ENCODE measurements at places on chromosomes 4 and X.

DNA sequence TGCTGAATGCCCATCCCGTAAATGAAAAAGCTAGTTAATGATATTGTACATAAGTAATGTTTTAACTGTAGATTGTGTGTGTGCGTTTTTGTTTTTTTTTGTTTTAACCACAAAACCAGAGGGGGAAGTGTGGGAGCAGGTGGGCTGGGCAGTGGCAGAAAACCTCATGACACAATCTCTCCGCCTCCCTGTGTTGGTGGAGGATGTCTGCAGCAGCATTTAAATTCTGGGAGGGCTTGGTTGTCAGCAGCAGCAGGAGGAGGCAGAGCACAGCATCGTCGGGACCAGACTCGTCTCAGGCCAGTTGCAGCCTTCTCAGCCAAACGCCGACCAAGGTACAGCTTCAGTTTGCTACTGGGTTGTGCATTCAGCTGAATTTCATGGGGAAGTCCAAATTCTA is at the start of gene SPP1:
TSS of gene SPP1 (plus strand) at position 249 of the 400 bp plus-strand sequence. CDS start 1,182 bp downstream, outside the sequence.
- DNase-seq: no peak

GRCh38 chrX:41480508-41481260 is 33.5 kb downstream of the NYX start:
- no peak for DNase-seq

DNA sequence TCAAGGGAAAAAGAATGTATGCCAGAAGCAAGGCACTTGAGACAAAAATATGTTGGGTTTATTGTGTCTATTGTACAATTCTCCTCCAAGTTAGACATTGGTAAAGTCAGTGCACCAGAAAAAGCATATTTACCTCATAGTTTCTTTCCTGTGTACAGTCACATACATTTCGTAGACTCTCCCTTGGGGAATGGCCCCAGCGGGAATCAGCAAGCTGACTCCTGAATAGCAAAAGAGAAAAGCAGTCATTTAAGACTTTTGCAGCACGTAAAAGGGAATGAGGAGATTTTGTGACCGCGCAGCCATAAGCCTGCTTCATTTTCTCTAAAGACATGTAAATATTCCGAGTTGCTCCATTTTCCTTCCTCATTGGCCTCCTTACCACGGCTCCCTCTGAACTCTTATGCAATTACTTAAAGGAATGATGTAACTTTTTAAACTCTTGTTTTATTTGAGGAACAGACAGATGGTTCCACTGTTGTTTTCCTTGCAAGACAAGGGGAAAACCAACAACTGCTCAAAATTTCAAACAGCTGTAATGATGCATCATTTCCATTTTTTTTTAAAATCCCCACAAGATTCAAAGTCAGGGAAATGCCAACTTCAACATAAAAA is 332.7 kb downstream of the UNC5C start:
- DNase-seq: no peak

DNA sequence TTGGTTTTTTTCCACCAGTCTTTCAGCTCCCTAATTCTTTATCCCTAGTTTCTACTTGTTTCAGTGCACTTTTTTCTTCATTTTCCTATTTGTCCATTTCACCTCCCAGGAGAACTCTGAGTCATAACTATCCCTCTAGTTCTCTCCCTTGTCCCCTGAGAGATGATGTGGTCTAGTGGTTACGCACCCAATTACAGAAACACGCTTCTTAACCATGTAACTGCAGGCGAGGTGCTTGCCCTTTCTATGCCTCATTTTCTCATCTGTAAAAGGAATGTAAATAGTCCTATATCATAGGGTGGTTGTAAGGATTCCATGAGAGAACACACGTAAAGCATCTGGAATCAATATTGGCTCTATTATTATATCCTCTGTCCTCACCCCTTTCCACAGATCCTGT is 8.8 kb upstream of the GRPR start:
- no peak for DNase-seq

- no peak for DNase-seq
Observed at GRCh38 chrX:130851569-130851968, 51.4 kb downstream of the ENOX2 start.

- DNase-seq: peak; percentile 17
Observed at GRCh38 chr4:118823471-118823870, 12.5 kb downstream of the SEC24D start.

- DNase-seq: no peak
Observed at GRCh38 chr4:10577508-10578426, 106.8 kb downstream of the CLNK start.

DNA sequence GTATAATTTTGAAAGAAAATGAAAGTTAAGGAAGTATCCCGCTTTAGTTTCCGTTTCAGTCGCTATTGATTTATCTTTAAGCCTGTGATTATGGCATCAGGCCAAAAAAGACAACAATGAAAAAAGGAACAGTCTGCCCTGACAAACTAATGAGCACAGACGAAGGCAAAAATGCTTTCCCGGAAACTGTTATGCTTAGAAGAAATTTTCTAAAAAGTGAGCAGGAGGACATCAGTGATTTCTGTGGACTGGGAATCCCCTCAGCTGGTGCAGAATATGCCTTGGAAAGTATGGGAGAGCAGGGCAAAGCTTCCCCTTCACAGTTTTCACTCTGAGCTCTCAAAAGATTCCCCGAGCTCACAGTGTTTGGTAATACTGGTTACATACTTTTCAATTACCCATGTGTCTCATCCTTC is 5.1 kb upstream of the CXCL10 start:
- no peak for DNase-seq

GRCh38 chrX:134764202-134764785 is 106.0 kb upstream of the PLAC1 start:
- DNase-seq: peak; percentile 59

GRCh38 chr4:176443117-176443516 is 123.4 kb downstream of the SPCS3 start:
- DNase-seq: peak; percentile 93

DNA sequence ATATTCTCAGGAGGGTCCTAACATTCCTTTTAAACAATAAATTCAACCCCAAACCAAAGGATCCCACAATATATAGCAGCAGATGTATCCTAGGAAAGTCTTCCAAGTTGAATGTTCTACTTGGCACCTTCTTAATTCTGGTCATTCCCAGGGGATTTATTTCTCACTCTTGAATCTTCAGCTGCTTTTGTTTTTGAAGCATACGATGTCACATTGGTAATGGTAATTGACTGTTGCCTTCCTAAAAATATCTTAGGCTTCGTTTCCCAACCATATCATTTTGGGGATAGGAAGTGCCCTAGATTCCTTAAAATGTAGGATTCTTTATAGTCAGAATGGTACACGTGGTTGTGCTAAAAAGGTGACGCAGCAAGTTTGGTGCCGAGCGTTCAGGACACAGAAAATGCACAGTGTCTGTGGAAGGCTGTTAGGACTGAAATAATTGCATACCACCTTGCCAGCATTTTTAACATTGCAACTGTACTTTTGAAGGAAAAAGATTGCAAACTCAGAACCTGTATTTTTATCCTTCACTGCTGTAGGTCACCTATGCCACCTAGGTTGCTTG is 8.1 kb downstream of the SNX25 start:
- DNase-seq: no peak

DNA sequence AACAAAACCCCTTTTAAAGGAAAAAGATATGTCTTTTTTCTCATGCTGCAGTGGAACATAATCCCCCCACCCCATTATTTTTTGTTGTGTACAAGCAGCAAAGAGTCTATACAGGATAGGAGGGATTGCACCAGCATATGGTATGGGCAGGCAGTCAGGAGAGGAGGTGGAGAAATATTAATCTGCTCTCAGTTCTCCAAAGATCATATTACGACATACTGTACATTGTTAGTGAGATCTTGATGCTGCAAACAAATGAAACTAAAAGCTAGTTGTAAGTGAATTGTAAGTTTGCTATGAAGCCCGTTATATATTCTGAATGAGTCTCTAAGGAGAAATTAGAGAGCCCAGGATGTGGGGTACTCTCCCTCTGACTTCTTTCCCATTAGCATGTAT is 75.3 kb downstream of the RAPGEF2 start:
- DNase-seq: no peak
